ENCODE measurements at places on chromosomes 4 and X.

GRCh38 chrX:150526692-150527091, 41.7 kb upstream of the MTM1 start:
- no peak for DNase-seq

- DNase-seq = no peak
Observed at GRCh38 chr4:140168474-140168873, 14.5 kb upstream of the MAML3 start.

DNA sequence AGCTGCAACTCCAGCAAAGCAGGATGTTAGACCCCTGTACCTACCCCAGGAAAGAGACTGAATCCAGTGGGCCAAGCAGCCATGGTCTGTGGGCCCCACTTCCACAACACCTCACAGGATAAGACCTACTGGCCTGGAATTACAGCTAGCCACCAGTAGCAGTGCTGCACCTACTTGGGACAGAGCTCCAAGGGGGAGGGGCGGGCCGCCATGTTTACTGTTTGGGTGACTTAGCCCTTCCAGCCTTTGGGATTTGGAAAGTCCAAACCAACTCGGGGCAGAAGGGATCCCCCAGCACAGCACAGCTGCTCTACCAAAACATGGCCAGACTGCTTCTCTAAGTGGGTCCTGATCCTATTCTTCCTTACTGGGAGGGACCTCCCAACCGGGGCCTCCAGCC, 9.1 kb upstream of the TMSB15B start:
- DNase-seq = no peak

DNA sequence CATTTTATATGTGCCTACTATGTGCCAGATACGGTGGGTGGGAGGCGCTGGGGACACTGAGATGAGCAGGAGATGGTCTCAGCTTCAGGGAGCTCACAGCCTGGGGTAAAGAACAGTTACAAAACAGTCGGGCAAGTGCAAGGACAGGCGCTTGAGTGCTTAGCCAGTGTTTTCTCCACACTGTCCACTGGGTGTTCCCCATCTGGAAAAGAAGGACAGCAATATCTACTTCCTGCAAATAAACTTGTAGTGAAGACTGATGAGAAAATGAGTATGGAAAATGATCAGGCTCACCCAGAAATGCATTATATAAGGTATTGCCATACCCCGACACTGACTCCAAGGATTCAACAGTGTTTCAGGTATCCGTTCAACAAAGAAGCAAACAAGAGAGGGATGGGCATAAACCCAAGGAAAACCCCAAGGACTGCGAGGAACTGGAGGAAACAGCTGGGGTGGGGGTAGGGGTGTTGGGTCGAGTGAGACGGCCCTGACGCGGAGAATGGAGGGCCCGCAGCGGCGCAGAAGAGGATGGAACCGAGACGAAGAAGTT, 835 bp downstream of the TMEM185A start:
- no peak for DNase-seq

DNA sequence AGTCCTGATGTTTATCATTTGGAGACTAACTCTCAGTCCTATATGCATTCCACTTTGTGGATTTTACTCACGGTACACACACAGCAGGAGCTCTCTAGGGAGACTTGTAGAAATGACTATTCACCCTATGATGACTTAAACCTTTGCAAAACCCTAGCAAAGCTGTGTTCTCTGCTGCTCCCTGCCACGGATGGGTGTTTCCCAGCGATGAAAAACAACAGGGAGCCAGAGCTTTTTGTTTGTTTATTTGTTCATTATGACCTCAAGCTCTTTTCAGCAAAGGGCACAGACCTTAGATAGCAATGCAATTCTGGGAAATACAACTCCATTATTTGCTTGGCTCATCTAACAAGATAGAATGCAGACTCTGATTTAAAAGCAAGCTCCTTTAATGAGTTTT, 156.6 kb downstream of the GRIA3 start:
- DNase-seq = no peak

DNA sequence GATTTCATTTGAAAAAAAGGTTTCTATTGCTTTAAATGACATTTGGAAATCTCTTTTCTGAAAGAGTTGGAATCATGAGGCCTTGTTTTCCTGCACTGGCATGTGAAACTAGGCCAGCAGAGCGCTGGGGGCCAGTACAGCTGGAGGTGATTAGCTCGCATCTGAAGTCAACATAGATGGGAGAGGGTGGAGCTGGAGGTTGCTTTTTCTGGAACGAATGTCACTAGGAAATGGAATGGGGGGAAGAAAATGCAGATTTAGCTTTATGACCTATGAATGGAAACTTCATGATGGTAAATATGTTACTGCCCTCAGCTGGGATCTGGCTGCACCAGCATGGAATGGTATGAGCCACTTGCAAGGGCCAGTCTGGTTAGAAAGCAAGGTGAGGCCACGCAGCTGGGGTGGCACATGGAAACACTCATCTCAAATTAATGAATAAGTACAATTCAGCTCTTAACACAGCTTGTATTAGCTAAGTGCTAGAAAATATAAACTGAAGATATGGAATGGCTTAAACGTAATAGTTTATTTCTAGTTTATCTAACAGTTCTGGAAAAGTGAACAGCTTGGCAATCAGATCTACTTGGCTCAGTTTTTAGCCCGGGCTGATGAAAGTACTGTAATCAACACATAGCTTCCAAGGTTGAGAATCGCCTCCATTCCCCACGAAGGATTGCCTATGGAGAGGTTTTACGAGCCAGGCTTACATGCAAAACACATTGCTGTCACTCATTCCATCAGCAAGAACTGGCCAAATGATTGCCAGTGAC, 32.5 kb downstream of the SLC10A6 start:
- no peak for DNase-seq

GRCh38 chrX:136019226-136019625, 34.0 kb downstream of the SLC9A6 start:
- no peak for DNase-seq

DNA sequence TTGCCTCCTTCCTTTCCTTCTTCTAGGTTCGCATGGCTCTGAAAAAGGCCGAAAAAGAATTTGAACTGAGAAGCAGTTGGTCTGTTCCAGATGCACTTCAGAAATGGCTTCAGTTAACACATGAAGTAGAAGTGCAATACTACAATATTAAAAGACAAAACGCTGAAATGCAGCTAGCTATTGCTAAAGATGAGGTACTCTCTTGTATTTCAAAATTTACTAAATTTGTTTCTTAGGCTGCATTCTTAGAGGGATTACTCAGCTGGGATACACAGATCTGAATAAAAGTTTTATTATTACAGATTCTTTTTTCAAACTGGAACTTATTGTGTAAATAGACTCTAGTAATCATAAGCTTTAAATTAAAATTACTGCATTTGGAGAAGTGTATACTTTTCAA, 146.9 kb downstream of the STIM2 start:
- DNase-seq = no peak

DNA sequence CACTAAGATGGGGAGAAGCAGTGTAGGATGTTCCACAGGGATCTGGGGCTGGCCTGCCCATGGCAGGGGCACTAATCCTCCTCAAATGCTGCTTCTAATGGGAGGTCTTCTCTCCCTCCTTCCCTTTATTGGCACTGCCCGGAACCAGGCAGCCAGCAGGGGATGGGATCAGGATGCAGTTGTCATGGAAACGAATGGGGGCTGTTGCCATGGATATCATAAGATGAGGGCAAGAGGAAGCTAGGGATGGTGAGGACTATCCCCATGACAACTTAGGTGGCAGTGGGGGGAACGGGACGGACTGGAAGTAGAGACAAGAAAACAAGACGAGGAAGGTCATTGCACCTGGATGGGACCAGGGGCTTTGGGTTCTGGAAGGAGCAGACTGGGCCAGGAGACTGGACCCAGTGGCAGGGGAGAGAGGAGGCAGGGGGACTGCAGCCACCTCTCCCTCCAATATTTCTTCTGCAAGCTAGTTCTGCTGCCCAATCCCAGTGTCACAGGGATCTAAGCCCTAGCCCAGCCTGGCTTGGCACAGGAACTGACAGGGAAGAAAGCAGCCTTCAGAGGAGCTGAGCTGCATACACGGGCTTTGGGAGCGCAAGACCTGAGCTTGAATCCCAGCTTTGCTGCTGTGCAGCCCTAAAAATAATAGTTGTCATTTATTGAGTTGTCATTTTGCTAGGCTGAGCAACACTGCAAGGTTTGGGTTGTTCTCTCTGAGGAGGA, 19.0 kb downstream of the IQSEC2 start:
- no peak for DNase-seq

DNA sequence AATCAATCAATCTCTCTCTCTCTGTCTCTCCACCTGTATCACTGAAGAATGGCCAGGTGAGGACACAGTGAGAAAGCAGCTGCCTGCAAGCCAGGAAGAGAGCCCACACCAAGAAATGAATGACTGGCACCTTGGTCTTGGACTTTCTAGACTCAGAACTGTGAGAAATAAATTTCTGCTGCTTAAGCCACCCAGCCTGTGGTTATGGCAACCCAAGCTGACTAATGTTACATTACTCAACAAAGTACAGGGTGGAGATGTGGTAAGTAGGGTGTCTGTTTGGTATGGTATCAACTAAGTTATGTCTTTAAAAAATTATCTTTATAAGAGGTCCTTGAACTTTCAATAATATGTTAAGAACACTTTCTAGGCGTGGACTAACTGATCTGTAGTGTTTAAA, 159.3 kb downstream of the EPHA5 start:
- no peak for DNase-seq

GRCh38 chrX:43728966-43729365, 72.9 kb downstream of the MAOA start:
- DNase-seq = no peak

GRCh38 chr4:152099061-152099425, 338.2 kb upstream of the GATB start:
- DNase-seq = no peak

GRCh38 chrX:111503485-111503993, 7.9 kb upstream of the SERTM2 start:
- no peak for DNase-seq

DNA sequence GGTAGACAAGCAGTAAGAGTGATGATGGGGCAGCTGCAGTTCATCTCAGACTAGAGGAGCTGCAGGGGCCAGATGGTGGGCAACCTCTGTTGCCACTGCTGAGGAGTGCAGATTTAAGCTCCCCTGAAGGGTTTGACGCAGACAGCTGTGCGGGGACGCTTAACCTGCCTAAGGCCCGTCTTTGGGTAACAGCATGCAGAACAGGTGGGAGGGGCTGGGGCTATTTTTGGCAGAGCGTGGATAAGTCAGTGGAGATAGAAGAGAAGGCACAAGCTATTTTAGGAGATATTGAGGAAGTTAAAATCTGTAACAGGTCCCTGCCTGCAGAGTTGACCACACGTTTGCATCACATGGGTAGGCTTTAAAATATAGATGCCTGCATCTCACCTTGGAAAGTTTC, 10.5 kb downstream of the CD99 start:
- no peak for DNase-seq

DNA sequence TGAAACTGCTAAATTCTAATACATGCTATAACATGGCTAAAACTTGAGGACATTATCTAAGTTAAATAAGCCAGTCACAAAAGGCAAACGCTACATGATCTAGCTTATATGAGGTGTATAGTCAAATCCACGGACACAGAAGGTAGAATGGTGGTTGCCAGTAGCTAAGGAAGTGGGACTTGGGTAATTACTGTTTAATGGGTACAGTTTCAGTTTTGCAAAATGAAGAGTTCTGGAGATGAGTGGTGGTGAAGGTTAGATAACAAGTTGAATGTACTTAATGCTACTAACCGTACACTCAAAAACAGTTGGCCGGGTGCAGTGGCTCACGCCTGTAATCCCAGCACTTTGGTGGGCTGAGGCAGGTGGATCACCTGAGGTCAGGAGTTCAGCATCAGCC, 644.5 kb upstream of the DIPK2B start:
- DNase-seq = peak; percentile 75

DNA sequence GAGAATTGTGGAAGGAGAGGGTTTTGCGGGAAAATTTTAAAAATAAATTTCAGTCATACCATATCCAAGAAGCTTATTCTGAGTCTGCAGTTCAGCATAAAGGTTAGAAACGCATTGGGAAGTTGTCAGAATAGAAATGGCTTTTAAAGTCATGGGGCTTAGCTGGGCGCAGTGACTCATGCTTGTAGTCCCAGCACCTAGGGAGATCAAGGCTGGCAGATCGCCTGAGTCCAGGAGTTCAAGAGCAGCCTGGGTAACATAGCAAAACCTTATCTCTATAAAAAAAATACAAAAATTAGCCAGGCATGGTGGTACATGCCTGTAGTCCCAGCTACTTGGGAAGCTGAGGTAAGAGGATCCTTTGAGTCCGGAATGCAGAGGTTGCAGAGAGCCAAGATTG, 3.9 kb upstream of the PLA2G12A start:
- DNase-seq = no peak

DNA sequence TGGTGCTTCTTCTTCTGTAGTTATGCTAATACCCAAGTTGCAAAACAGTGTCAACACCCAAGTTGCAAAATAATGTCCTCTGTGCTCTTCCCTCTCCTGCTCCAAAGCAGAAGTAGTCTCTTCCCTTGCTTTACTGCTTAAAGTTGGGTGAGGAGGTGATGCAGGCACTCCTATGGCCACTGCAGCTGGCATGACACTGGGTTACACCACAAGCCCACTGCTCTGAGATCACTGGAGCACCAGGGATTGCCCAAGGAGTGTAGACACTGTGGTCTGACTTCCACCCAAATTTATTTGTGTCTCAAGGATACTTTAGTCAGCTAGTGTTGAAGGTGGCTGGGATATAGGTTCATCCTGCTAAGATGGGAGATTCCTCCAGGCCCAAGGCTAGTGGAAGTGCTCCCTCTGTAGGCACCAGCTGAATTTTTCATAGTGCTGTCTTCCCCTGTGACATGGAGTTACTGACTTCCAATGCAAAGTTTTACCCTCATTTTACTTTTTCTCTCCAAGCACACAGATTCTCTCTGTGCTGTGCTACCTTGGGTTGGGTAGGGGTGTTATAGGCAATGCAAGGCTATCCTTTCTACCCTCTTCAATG, 196.2 kb upstream of the TENT5D start:
- DNase-seq = no peak

DNA sequence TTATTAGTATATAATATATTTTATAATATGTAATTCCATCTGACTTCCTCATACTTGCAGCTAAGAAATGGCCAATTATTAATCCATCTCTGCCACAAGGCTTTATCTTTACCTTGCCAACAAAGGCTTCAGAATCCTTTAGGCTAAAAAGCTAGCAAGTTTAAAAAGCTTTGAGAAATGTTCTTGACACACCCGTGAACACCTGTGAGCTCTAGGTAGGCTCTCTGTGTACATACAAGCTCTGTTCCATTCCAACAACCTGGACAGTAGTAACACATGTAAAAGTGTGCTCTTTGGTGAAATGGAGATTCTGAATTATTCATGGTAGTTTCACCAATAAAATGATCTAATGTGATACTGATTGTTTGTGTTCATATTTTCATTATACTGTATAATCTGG, 49.7 kb upstream of the USP9X start:
- DNase-seq = no peak
